NCI-H1417 treated with DMSO at 0.1 percent for 48 hours (cell line): ENCODE measurements at places on chromosomes 12 and 14.

GRCh38 chr12:40335991-40336390 is 111.2 kb downstream of the LRRK2 start:
- no peak for DNase-seq

GRCh38 chr12:129966146-129966995 is 62.5 kb upstream of the TMEM132D start:
- no peak for DNase-seq

- DNase-seq: no peak
These were observed 107.9 kb upstream of the WSCD2 start for GRCh38 chr12:108021141-108021540.

DNA sequence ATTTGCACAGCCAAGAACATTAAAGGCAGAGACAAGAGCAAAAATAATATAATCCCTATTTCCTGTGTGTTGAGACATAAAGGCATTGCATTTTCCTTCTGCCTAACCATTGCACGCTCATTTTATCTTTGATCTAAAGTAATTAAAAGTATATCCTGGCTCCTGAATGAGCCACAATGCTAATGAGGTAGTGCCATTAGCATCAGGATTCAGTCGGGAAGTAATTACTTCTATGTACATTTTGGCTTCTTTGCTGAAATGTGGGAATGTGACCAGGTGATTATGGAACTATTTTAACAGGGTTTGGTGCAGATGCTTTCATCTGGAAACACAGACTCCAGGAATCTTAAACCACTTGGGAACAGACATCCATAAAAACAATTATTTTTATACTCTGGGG is 77.4 kb downstream of the TMTC1 start:
- no peak for DNase-seq

DNA sequence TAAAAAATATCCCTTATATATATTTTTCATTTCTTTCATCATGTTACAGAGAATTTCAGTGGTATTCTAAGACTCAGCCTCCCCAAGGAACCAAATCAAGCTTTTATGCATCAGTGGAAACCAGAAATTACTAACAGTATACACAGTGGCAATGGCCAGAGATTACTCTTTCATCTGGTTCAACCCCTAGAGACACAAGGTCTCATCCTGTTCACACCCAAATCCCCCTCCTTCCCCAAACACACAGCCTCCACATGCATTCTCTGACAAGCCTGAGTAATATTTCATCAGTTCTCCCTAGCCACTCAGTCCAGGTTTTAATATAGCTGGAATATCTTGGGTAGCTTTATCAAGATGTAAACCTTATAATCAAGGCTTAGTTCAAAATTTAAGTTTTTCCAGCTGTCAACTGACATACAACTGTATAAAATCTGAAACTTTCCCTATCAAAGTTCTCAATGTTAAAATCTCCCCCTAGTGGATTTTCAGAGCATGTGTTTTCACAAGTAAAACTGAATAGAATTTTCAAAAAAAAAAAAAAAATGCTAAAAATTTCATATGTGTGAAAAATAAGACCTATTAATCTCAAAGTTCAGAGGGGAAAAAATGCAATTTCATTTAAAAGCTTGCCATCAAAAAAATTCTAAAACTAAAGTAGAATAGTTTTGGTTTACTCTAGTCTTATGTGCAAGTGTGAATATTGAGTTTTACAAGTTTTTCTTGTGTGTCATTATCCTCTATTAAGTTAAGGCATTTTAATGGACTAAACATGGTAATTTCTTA is 10.5 kb upstream of the SSTR1 start:
- no peak for DNase-seq

GRCh38 chr14:69676723-69677122 is 65.3 kb downstream of the SUSD6 start:
- DNase-seq: no peak

DNA sequence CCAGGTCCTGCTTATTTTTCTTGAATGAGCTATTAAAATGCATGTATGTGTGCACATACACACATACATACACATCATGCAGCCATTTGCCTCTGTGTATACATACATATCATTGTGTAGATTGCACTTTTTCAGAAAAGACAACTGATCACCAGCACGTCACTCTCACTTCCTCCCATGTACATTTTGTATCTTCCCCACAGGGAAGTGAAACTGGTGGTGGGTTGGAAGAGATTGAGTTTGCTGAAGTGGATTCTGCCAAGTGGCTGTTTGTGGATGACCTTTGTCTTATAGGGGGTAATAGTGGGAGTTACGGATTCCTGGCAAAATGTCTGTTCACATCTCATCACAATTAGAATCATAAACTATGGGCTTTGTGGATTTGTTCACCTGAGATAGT is 448.6 kb downstream of the RAD51B start:
- no peak for DNase-seq

- DNase-seq: peak; percentile 36
These were observed at the start of gene DENND5B for GRCh38 chr12:31590642-31591379. Gene DENND5B (minus strand): TSS chr12:31591136. CDS start chr12:31590832, 304 bp downstream.

DNA sequence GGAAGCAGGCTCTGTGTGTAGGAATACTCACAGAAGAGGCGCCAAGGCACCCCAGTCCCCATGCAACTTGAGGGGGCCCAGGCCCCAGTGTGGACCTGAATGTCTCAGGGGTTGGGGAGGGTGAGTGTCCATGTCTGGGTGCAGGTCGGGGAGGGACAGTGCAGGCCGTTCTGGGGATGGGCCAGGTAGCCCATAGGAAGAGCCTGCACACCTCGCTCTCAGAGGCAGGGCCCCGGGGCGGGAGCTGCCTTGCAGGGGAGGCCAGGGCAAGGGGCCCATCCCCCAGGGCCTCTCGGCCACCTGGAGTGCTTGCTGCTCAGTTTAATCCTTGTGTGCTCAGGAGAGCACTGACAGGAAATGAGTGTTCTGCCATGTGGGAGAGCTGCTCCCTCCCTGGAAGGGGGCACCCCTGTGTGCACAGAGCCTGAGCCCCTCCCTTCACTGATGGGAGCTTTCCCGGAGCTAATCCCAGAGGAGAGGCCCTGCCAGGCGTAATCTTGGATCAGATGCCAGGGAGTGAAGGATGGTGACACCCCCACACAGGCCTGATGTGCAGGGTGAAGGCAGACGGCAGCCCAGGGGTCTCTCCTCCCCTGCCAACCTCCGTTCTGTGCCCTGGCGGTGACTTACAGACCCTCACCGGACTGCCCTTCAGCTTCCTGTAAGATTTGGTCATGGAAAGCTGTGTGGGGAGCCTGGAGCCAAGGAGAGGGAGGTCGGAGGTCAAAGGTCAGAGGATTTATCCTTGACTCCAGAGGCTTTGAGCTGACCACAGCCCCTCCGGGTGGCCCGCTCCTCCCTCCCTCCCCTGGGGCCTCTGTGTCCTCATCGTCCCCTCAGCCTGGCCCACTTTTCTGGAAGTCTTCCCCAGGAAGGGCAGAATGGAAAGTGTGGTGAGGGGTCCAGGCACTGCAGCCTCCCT is 24.4 kb upstream of the FBRSL1 start:
- DNase-seq: no peak

DNA sequence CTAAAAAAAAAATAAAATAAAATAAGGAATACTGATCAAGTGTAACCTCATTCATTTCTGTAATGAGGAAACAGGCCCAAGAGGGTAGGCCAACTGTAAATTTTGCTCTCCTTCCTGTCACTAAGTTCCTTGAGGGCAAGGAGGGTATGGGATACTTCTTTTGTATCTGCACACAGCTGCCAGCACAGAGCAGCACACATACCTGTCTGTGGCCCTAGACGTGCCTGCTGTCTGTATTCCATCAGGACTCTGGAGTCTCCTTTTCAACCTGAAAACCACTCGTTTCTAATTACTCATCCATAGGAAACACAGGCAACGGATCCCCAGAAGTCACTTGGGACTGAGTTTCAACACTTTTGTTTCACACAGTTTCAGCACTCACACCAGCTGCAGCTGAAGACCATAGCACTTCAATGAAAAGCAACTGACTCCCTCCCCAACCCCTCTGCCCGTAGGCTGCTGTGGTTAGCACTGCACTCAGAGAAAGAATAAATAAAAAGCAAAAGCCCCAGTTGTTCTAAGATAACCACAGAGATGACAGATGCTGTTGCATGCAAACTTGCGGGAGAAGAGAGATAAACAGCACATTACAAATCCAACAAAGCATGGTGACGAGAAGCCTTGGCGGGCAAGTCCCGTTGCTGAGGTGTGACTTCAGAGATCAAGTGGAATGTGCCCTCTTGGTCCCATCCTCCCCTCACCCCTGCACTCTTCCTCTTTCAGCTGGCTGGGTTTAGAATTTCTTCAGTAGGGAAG is 24.9 kb downstream of the CRACR2A start:
- no peak for DNase-seq

GRCh38 chr14:104246401-104247335 is 108.3 kb downstream of the KIF26A start:
- DNase-seq: no peak

DNA sequence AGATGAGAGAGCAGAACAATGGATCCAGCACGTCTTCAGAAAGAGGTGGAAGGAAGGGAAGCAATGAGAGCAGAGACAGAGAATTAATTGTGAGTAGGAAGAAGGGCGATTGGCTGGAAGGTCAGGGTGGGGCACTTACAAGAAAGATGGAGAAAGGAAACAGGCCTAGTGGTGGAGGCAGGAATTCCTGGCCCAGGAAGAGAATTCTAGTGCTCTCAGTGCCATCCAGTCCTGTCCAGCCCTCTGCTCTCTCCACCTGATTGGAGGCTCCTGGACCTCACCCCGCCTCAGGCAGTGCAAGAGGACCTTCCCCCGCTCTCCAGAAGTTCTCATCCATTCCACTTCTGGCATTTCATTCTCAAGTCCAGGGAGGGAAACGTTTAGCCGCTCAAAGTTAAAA is 43.0 kb downstream of the NGB start:
- DNase-seq: no peak

GRCh38 chr14:21096438-21096837 is 2.0 kb downstream of the ZNF219 start:
- DNase-seq: no peak

DNA sequence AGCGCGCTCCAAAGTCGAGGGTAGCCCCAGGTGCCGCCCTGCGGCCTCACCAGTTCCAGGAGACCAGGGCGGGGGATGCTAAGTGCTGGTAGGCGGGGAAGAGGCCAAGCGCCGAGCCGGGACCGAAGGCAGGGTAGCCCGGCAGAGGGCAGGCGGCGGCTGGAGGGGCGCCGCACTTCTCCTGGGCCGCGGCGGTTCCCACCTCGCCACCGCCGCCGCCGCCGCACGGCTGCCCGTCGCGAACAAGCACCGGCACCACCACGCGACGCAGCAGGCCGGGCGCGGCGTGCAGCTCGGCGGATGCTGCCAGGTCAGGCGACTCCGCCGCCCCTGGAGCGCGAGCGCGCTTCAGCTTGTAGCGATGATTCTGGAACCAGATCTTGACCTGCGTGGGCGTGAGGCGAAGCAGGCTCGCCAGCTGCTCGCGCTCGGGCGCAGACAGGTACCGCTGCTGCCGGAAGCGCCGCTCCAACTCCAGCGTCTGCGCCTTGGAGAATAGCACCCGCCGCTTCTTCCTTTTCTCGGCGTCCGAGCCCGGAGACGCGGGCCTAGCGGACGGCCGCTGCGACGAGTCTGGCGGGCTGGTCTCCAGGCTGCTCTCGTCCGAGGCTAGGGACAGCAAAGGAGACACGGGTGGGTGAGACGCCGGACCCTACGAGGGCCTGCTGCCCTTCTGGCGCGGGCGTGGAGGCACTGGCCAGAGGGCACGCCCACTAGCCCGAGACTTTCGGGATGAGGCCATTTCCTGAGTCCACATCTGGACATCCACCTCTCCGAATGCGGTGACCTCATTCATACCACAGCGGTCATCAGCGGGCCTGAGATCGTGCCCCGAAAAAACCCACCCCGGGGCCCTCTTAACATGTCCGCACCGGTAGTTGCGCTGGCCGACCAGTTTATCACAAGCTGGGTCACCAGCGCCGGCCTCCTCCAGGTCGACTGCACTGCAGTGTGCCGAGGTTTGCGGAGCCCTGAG is 1.3 kb downstream of the NKX2-8 start:
- DNase-seq: no peak

DNA sequence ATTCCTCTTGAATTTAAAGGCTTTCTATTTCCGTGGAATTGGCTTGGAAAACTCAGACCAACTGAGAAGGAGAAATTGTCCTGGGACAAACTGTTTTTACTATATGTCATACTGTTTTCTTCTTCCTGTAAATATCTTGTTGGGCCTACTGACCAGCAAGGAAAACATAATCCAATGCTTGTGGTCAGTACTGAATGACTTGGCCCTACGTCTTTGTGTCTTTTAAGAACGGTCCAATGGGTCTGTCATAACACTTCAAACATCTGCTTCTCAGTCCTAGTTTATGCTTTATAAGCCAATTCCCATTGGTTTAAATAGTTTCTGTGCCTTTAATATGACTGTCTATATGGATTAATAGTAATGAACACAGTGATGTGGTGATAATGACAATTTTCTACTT is 248.5 kb upstream of the DDHD1 start:
- DNase-seq: no peak

DNA sequence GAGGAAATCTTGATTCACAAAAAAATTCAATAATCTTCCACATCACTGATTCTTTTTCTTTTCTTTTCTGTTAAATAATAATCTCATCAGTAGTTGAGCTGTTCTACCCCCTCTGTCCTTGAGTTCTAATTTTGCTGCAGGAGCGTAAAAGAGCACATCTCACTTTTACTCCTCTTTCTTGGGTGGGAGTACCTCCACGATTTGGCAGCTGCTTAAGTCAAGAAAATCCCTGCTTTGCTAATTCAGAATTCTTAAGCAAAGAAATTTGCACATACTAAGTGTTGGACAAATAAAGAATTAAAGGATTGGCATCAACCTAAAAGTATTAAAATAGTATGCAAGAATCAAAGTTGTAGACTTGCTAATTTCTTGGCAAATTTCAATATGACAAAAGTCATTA is 128.8 kb downstream of the PRKD1 start:
- no peak for DNase-seq

GRCh38 chr12:15205341-15206010 is 15.7 kb downstream of the RERG start:
- DNase-seq: no peak

DNA sequence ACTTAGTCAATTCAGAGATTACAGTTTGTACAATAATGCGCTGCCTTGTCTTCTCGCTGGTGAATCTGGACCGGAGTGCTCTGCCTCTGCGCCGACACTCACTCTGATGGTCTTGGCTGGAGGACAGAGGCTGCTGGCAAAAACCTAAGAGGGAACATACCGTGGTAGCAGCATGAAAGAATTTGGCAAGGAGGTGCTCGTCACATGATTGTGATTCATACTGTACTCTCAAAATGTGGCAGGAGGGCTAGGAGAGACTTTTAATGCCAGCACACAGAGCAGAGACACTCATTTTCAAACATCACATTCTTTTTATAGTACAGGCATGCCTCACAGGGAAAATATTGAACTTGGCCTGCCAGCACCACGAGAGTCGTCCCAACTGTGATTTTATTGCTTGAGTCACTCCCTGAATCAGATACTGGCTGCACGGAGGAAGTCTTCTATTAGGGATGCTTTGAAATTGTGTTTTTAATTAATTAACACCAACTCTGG is 67.8 kb downstream of the HMGA2 start:
- no peak for DNase-seq
